ENCODE measurements at places on chromosomes 3 and 15. TPM values are rescaled to one million over a fixed set of nuclear protein-coding genes. Genes with fewer than 3 reads are reported as not detected.

LRRC31 gene
- not detected for total RNA-seq

DNA sequence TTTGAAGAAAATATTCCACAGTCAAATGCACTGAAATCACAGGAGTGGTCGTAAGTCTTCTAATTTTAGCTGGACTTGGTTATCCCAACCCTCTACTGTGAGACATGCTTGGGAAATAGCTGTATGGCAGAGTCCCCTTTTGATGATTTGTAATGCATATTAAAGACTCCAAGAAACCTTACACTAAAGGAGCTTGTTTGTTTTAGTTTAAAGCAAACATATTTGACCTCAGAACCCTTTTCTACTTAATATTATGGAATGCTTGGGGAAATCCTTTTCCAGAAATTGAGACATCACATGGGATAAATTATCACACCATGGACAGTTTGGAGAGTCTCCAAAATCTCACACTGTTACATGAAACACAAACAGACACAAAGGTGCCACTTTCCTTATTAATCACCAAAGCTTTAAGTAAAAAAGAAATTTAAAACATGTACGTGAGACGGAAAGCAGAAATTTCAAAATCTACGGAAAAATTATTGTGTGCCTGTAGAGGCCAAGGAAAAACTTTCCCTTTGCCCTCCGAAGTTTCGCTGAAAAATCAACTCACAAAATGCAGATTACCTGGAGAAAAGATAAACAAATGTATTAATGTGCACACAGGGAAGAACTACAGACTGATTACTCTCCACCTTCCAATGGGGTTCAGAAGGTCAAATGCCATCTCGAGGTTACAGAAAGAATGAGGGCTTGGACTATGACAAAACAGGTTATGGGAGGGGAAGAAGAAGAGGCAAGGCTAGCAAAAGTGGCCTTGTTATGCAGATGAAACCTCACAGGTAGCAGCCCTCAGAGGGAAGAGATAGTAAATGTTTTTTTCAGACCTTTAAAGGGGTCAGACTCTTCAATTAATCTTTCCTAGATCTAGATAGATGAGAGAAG is 7.0 kb upstream of the CPB1 start:
- no peak for DNase-seq

GRCh38 chr3:108383306-108383705 is 87.0 kb downstream of the HHLA2 start:
- DNase-seq = no peak

CCR9 gene
- not detected for total RNA-seq

- no peak for DNase-seq
Observed at GRCh38 chr15:31385736-31386135, 59.1 kb downstream of the KLF13 start.

- DNase-seq = peak; percentile 74
Observed at GRCh38 chr15:23566071-23566554, 639 bp downstream of the MKRN3 start.

- no peak for DNase-seq
Observed at GRCh38 chr15:63809452-63809851, 24.3 kb downstream of the HERC1 start.

GRCh38 chr3:160129459-160130061 is 95.7 kb upstream of the C3orf80 start:
- DNase-seq = peak; percentile 100

- DNase-seq = no peak
Observed at GRCh38 chr3:194928831-194929577, 243.3 kb downstream of the FAM43A start.

DNA sequence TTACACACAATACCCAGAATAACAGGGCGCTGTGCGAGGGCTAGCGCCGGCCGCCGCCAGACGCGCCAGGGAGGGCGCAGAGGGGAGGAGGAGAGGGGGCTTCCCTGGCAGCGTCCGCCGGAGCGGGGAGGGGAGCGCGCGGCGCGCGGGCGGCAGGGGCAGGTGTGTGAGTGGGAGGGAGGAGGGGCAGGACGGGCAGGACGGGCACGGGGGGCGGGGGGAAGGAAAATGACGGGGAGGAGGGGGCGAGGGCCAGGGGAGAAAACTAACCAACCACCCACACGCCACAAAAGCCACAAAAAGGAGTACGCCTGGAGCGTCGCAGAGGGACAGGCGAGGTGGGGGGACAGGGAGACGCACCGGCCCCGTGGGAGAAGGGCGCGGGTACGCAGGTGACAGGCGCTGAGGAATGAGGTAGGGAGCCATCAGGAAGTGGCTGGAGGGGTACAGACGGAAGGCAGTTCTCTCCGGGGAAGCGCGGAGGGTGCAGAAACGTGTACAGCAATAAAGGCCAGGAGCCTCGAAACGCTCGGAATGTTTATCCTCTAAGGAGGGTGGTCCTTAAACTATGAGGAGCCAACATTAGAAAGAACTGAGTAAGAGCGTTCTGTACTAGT is 610 bp upstream of the SATB1 start:
- DNase-seq = peak; percentile 30

DNA sequence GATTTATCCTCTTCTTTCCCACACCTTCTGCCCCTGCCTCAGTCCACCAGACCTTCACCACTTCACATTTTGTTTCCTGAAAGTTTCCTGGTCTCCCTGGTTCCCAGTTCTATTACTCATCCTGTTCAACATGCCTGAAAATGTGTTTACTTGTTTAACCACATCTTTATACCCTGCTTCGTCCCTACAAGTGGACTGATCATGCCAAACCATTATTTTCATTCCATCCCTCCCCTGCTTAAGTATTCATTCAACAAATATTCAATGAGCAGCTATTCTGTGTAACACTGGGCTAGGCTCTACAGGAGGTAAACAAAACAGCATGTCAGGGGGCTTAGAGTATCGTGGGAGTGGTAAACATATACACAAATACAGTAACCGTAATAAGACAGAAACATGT is 5.5 kb downstream of the MYO5A start:
- peak; percentile 58 for DNase-seq

- DNase-seq = no peak
Observed at GRCh38 chr15:60795471-60795870, 316.5 kb upstream of the ICE2 start.

GALNT15 gene
- 0.13 TPM for total RNA-seq

GABRG3 gene
- 0.13 TPM for total RNA-seq

DNA sequence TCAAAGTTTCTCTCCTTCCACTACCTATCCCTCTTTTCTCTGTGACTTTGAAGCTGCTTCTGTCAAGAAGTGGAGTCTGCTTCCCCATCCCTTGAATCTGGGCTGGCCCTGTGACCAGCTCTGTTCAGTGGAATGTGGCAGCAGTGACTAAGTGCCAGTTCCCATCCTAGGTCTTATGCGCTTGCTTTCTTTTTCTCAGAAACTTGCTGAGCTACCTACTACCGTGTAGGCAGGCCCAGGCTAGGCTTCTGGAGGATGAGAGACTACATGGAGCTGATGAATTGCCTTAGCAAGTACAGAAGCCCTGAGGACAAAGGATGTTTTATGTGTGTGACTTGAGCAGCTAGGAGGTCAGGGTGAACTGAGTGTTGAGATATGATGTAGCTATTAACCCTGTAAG is 123.2 kb downstream of the PDCD6IP start:
- DNase-seq = no peak

MYEF2 gene
- 7.7 TPM for total RNA-seq

EOMES gene
- total RNA-seq = 0.30 TPM

RAB11A gene
- total RNA-seq = 198 TPM

GRCh38 chr3:161132391-161132790 is 27.2 kb upstream of the B3GALNT1 start:
- no peak for DNase-seq

IP6K2 gene
- 45.8 TPM for total RNA-seq

PDCD6IP gene
- total RNA-seq = 71.5 TPM

DNA sequence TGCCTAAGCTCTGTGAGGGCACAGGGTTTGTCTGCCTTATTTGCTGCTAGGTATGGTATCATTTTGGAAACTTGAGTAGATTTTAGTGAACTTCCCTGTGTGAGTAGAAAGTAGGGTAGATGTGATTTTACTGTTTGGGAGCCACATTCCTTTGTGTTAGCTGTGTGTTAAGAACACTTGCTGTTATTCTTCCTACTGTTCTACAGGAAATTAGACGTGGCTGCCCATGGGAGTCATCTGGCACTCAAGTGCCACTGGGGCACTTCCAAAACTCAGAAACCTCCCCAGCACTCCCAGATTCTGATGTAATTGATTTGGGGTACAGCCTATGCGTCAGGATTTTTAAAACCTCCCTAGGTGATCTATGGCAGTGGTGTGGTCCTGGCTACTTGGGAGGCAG is 369.9 kb upstream of the C2CD4B start:
- DNase-seq = no peak

NCKIPSD gene
- 34.2 TPM for total RNA-seq

GATA2 gene
- total RNA-seq = 1.6 TPM

- no peak for DNase-seq
Observed at GRCh38 chr15:20349774-20350498, 191.7 kb downstream of the GOLGA6L6 start.

BSN gene
- total RNA-seq = 0.07 TPM

DNA sequence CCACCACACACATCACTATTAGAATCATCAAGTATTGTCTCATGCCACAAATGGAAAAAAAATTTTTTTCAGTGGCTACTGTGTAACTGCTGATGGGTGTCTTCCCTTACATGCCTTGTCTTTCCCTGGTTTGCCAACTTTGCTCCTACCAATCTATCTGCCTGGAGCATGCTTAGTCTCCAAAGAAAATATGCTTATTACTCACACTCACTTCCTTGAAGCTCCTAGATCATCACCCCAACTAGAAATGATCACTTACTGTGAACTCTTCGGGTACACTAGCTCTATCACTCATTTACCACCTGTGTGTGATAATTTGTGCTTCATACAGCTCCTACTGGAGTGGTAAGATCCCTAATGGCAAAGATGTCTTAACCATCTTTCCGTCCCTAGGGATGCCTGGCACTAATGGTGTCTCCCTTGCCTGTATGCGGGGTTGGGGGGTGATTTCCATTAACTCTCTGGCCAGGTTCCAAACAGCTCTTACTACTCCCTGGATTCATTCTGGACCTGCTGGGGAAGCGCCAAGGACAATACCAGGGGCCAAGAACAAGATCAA is 799 bp downstream of the VPS33B start:
- DNase-seq = peak; percentile 10

DNA sequence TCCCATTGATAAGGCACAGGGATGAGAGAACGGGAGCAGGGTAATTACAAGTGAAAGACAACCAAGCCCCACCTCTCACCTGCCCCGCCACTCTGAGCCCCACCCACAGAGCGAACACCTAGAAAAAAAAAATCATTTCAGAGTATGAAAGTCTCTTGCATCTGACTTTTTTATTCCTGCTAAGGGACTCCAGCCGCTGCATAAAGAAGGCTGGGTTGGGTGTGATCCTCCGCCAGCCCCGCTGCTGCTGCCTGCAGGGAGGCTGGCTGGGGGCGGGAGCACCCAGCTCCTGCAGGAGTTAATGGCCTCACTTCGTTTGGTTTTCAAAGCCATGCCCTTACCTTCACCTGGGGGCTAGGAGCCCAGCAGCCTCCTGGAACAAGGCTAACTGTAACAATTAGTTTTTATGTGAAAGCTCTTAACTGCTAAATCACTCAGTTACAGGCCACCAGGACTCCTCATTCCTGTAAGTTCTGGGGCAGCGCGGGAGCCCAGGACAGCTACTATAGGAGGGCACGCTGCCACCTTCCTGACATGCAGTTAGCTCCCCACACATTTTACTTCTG is 78.0 kb upstream of the SNRPA1 start:
- no peak for DNase-seq

DNA sequence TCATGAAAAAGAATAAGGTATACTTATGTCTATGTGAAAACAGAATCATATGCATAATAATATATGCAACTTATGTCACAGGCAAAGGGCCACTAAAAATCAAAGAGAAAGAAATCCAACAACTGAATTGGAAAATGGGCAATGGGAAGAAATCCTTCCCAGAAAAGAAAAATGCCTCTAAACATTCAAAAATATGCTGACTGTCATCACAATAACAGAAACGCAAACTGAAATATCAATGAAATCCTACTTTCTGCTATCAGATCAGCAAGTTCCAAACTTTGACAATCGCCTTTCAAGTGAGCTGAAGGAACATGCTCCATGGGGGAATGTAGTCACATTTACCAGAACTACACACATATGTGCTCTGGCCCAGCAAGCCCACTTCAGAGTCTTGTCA is 99.4 kb upstream of the KLF13 start:
- no peak for DNase-seq

- DNase-seq = no peak
Observed at GRCh38 chr3:59791774-59792308, 742.0 kb upstream of the CFAP20DC start.

GRCh38 chr3:113255854-113256615 is 44.7 kb downstream of the BOC start:
- no peak for DNase-seq

- DNase-seq = no peak
Observed at GRCh38 chr15:74263466-74263865, 27.3 kb downstream of the CCDC33 start.

GRCh38 chr3:11381563-11381962 is 109.4 kb downstream of the ATG7 start:
- DNase-seq = no peak

ASB14 gene
- 0.20 TPM for total RNA-seq

GRCh38 chr3:94647131-94647530 is 584.3 kb downstream of the NSUN3 start:
- DNase-seq = peak; percentile 69

DNA sequence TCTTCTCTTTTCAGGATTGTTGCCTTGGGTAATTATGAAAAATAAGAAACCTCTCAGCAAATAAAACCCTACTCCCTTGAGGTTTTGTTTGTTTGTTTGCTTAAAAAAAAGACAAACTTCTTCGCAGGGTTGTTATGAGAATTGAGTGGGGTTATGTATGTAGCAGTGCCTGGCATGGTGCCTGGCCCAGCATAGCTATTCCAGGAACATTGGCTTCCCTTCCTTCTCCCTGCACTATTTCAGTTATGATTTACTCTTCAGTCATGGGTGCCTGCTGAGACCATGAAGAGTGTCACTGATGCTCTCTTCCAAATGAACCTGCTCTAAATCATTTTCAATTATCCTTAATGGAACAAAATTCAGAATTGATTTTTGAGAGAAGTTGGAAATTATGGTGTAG is 283.5 kb upstream of the ROPN1 start:
- no peak for DNase-seq

- DNase-seq = no peak
Observed at GRCh38 chr15:94445566-94446160, 214.3 kb downstream of the MCTP2 start.

GPR27 gene
- total RNA-seq = not detected

DNA sequence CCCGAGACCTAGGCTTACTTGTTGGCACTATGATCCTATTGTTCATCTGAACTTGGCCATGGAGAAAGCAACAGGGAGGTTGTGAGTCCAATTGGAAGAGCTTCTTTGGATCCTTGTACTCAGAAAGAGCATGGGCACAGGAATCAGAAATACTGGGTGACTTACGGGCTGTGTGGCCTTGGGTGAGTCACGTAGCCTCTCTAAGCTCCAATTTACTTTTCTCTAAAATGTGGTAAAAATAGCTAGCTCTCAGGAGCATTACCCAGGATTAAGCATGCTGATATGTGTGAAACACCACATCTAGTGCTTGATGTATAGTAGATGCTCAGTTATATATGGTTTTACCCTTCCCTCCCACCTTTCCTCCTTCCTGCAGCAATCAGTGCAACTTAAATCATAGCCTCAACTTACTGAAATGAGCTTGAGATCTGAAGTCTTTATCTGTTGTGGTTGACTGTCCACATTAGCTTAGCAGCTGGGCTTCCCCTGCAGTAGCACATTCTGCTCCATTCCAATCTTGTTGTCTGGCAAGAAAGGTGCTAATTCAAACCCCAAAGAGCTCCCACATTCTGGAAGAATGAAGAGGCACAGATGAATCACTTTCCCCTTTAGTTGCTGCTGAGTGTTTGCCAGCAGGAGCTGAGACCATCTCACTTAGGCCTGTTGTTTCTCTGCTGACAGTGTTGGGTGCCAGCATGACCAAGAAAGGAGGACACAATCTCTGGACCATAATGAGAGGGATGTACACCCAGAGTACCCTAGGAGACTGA is 299.1 kb upstream of the TRIM42 start:
- DNase-seq = peak; percentile 64
